ENCODE measurements at places on chromosomes 1 and 21. TPM values are rescaled to one million over a fixed set of nuclear protein-coding genes. Genes with fewer than 3 reads are reported as not detected.

DNA sequence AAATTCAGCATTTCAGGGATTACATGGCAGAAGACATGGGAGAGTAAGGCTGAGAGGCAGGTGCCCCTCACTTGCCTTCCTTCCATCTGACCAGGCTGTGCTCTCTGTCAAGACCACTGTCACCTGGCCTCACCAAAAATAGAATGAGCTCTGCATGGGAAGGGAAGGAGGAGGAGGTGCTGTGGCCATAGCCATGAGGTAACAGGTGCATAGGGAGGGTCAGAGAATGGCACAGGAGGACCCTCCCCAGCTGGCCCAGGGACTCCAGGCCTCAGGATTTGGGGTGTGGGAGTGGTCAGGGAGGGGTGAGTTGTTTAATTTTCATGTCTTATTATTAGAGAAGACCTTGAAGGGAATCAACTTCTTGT is 192.3 kb downstream of the FCRL5 start:
- H3K36me3 ChIP-seq = no peaks in the 10 kb centered on the region
- no peak overlapping the region for H3K4me3 ChIP-seq
- DNase-seq = no peak
- H3K27ac ChIP-seq = no peak overlapping the region
- no peaks in the 10 kb centered on the region for H3K4me1 ChIP-seq

- DNase-seq = peak; percentile 32
- H3K4me3 ChIP-seq = no peak overlapping the region
- no peaks in the 10 kb centered on the region for H3K27me3 ChIP-seq
- no peaks in the 10 kb centered on the region for H3K4me1 ChIP-seq
- no peaks in the 10 kb centered on the region for H3K36me3 ChIP-seq
Observed at GRCh38 chr1:168755800-168756418, 26.9 kb upstream of the DPT start.

DNA sequence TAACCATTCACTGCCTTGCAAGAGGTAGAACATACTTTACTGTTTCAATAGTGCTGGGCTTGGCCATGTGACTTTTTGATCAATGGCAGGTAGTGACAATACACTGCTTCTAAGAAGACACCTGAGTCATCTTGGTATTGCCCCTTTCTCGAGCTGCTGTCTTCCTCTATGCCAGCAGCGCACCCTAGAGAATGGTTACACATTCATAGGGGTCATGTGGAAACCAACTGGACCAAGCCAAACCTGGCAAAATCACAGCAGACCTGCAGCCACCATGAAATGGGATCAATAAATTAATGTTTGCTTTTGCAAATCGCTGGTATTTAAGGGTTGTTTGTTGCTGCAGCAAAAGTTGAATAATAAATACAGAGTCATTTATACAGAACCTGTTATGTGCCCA is 122.3 kb downstream of the GRIK1 start:
- H3K4me1 ChIP-seq = no peaks in the 10 kb centered on the region
- H3K36me3 ChIP-seq = no peaks in the 10 kb centered on the region

The OR2G6 gene
- not detected for total RNA-seq

The TTC39A gene
- 19.3 TPM for total RNA-seq

The EFNA1 gene
- 36.0 TPM for total RNA-seq

The PRELP gene
- 10.7 TPM for total RNA-seq

DNA sequence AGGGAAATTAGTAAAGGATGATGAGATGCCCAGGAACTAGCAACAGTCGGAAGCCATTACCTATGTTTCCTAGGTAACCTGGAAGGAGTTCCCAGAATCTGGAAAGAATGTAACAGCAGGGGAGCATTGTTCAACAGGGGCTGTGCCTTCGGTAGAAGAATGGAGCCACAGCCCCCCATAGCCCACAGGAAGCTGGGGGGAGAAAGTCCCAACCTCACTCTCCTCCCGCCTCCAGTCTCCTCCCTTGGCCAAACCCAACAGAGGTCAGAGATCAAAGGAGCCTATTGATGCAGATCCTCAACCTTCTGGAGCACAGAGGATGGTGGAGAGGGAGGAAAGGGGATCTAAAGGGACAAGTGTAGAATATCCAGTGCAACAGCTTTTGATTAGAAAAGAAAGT is 131.5 kb upstream of the SLC44A3 start:
- no peak overlapping the region for H3K4me3 ChIP-seq
- no peak for DNase-seq
- H3K4me1 ChIP-seq = no peaks in the 10 kb centered on the region
- H3K27ac ChIP-seq = peak overlapping the region; percentile 50

- H3K27me3 ChIP-seq = no peaks in the 10 kb centered on the region
- no peaks in the 10 kb centered on the region for H3K36me3 ChIP-seq
- no peak overlapping the region for H3K4me3 ChIP-seq
- H3K4me1 ChIP-seq = peaks cover 35% of the 10 kb centered on the region
Observed at GRCh38 chr1:203661572-203661971, 34.9 kb downstream of the ATP2B4 start.

GRCh38 chr1:83626603-83627002 is 372.3 kb downstream of the TTLL7 start:
- H3K27me3 ChIP-seq = no peaks in the 10 kb centered on the region
- no peaks in the 10 kb centered on the region for H3K4me1 ChIP-seq
- DNase-seq = no peak
- H3K4me3 ChIP-seq = no peak overlapping the region

DNA sequence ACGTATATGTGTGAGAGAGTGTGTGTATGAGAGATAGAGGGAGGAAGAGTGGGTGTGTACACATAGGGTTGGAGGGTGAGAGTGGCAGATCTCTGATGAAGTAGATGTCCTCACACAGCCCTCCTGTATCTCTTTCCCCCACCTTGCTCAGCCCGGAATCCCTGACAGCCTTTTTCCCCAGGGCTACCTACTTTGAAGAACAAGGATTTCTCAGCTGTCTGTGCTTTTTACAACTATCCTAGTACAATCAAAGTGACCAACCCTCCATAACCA is 29.1 kb upstream of the CADM3 start:
- no peaks in the 10 kb centered on the region for H3K27me3 ChIP-seq
- no peak for DNase-seq
- H3K36me3 ChIP-seq = no peaks in the 10 kb centered on the region
- H3K4me1 ChIP-seq = no peaks in the 10 kb centered on the region
- H3K27ac ChIP-seq = no peak overlapping the region
- H3K4me3 ChIP-seq = no peak overlapping the region

- no peaks in the 10 kb centered on the region for H3K4me1 ChIP-seq
- no peaks in the 10 kb centered on the region for H3K36me3 ChIP-seq
Observed at GRCh38 chr1:234397732-234398131, 24.5 kb downstream of the COA6 start.

GRCh38 chr1:184755226-184756065 is 788 bp upstream of the EDEM3 start:
- H3K27me3 ChIP-seq = no peaks in the 10 kb centered on the region
- H3K4me1 ChIP-seq = peaks cover 63% of the 10 kb centered on the region
- DNase-seq = no peak
- H3K27ac ChIP-seq = peak overlapping the region; percentile 97

The ELF3 gene
- 1,083 TPM for total RNA-seq

DNA sequence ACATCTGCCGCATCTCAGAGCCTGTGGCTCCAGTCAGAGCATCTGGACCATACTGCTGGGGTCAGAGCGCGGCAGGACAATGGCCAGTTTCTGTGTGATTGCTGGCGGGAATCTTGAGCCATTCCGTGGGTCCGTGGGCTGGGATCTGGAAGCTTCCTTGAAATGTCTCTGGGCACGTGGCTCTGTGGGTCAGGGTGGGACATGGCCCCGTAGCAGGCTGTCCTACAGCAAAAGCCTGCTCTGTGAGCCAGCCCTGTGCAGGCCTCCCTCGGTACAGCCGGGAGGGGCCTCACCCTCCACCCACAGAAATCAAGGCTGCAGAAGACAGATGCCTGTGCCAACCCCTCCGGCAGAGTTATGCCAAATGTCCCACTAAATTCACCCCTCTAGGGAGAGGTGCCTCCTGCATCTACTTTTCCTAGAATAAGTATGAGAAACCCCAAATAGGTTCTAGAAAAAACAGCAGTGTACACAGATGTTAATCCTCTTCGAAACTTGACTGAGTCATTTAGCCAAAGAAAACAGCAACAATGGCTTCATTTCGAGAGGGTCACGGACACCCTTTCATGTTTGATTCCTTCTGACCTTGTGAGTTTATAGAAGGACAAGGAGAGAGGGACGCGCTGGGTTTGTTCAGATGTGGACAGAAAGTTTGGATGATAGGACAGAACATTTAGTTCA is 27.8 kb downstream of the COL18A1 start:
- no peak for DNase-seq
- H3K27ac ChIP-seq = peak overlapping the region; percentile 55
- H3K4me3 ChIP-seq = no peak overlapping the region
- H3K4me1 ChIP-seq = peaks cover 28% of the 10 kb centered on the region

The PDC gene
- total RNA-seq = not detected

All from stomach (tissue), 19 donors.